ENCODE measurements at places on chromosomes 7 and 10.
A peak's percentile ranks its signal among the peaks of the same experiment; 100 is the strongest.

GRCh38 chr7:91266689-91267090 is 2.5 kb downstream of the FZD1 start:
- DNase-seq, result no peak

DNA sequence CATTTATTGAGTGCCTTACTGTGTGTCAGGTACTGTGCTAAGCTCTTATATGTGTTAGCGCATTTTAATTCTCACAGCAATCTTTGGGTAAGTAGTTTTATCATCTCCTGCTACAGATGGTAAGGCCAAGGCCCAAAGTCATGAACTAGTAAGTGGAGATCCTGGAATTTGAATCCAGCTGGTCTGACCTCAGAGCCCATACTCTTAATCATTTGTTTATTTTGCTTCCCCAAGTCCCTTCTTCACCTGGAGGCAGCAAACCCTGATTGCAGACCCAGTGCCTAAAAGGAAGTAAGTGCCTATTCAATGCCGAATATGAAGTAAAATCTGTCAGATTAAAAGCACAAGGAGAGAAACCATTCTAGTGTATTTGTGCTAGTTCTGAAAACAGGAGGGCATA is 182.9 kb upstream of the TCF7L2 start:
- no peak for DNase-seq

GRCh38 chr10:131870831-131871672 is 29.8 kb upstream of the PPP2R2D start:
- DNase-seq, result no peak

- DNase-seq, result no peak
These were observed 36.5 kb downstream of the SEC61G start for GRCh38 chr7:54722502-54722901.

GRCh38 chr10:23157239-23157681 is 34.9 kb upstream of the PTF1A start:
- peak; percentile 37 for DNase-seq

GRCh38 chr7:26438078-26438477 is 146.4 kb downstream of the SNX10 start:
- DNase-seq, result no peak

DNA sequence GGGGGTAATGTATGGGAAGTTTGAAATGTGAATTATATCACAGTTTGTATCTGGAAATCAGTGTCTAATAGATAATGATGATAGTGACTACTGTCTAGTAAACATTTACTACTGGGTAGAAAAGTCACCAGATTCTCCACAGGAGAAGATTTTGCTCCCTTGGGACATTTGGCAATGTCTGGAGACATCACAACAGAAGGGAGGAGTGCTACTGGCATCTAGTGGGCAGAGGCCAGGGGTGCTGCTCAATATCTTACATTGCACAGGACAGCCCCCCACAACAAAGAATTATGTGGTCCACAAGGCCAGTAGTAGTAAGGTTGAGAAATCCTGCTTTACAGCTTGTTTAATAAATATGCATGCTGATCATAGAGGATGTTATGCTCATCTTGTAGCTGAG is 92.3 kb upstream of the PRPS1L1 start:
- no peak for DNase-seq

DNA sequence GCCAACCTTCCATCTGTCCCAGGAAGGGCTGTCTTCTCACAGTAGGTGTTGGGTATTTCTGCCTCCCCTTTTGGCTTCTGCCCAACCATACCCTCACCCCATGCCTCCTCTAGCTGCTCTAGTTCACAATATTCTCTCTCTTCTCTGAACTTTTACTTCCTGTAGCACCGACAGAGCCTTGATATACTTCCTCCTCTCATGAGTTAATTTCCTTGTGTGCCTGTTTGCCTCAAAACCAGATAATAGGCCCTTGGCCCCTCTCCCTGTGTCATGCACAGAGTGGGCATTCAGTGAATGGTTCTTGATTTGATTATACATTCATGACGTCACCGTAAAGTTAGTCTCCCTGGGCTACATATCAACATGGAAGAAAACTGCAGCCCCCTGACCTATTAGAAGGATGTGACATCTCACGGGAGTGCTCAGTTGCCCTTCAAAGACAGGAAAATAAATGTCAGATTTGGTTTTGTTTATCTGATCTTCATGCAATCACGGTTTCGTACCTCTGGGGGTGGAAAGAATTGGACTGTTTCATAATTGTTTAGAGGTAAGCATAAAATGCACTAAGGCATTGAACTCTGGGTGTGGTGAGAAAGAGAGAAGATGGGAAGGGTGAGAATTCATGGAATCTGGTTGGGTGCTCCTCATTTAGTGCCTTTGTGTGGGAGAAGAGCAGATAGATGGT is 127.7 kb downstream of the ITIH5 start:
- no peak for DNase-seq

- no peak for DNase-seq
These were observed 7.9 kb upstream of the XPNPEP1 start for GRCh38 chr10:109931163-109931562.
